ENCODE measurements at places on chromosomes 2 and 18.
A peak's percentile ranks its signal among the peaks of the same experiment; 100 is the strongest.

DNA sequence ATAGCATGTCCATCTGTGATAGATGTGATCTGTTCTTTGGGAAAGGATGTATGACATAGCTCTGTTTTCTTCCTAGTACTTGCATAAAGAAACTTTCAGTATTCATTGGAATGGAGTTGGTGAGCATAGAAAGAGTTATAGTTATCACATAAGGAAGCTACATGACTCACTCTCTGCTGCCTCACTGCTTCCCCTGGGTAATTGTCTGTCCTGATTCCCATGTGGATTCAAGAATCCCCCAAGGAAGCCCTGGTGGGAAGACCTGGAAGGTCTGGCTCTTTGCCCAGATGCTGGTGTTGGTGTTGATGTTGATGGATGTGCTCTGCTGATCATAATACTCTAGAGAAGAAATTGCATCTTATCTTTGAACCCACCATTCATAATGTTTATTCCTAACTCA, 60.6 kb downstream of the PTPN4 start:
- no peak for DNase-seq

- DNase-seq: no peak
Measured at GRCh38 chr2:128986867-128987268, 668.2 kb upstream of the HS6ST1 start.

DNA sequence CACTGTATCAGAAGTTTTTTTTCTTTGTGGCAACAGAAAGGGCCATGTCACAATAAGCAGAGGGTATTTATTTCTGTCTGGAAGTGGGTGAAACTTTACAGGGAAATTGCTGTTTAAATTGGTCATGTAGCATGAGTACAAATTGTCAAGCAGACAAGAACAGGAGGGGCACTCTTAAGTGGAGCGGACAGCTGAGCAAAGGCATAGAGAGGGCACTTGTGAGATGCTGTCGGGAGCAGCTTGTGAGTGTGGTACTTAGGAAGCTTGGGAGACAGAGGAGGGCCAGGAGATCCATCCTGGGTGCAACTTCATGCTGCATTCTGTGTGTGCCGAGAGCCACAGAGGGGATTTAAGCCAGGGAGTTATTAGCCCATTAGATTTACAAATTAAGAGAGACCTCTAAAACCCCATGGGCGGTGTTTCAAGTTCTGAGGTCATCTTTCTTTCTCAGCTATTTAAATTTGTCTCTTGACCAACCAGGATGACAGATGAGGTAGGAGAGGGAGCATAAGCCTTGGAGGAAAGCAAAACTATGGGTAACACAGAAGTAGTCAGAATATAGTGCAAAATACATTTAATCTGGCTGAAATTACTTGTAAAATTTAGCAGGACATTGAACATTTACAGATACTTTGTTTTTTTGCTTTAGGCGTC, 30.4 kb downstream of the INPP4A start:
- no peak for DNase-seq

DNA sequence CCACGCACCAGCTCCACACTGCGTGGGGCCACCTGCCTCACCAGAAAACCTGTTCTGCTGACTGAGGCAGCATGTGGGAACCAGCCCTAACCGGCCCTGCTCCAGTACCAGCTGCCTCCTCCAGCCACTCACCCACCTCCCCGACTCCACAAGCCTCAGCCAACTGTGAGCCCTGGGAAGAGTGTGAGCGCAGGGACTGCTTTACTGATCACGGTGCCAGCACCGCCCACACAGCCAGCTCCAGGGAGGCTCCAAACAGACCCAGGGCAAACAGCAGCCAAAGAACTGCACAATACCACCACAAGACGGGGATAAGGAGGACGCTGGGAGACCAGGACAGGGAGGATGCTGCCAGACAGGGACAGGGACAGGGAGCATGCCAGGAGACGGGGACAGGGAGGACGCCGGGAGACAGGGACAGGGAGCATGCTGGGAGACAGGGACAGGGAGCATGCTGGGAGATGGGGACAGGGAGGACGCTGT, 28.4 kb downstream of the EIPR1 start:
- DNase-seq: no peak

DNA sequence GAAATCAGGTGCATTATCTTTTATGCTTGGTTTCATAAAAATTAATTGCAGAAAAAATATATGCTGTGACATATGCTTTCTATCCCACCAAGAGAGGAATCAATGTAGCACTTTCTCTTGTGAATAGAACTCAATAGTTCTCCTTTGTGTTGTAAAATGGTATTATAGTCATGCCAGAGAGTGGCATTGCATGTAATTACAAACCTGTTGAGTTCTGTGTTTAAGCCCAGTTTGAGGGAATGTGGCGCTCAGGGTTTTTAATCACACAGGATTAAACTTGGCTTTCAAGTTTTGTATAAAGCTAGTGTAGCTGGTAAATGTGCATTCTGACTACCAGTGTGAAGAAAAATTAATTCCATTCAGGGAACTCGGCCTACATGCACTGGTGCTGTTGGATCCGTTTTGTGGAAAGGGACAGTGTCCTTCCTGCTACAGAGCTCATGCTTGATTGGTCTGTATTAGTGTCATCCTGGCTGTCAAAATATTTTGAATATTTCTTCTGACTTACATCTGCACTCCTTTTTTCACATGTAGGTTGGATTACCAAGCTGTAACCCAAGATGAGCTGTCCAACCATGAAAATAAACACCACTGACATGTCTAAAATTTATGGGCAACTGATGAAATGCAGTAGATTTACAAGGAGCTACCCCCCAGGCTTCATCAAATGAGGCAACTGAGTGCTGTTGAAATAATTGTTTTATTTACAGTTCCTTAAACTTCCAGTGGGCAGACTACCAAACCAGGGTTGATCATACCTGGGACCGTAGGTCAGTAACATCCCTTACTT, 80.3 kb downstream of the SLC4A3 start:
- no peak for DNase-seq

- peak; percentile 6 for DNase-seq
Measured at GRCh38 chr2:173854840-173855239, 110.3 kb downstream of the SP3 start.

- no peak for DNase-seq
Measured at GRCh38 chr2:86066007-86066578, 39.6 kb downstream of the POLR1A start.

GRCh38 chr2:42029171-42029570, 18.6 kb upstream of the PKDCC start:
- DNase-seq: no peak

DNA sequence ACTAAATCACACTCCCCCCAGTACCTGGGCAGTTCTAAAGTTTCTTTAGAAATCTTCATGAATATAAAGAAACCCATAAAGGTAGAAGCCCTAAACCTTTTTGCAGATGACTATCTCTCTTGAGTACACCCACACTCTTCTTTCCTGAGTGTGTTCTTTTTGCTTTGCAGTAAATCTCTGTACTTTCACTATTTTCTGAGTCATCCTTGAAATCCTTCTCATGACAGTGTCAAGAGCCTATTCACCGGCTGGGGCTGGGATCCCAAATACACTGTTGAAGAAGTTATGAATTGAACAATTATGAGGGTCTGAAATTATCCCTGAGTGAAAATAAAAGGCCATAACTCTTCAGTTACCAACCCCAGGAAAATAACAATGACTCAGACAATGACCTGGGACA, 133.9 kb upstream of the CCDC195 start:
- DNase-seq: no peak

GRCh38 chr2:102615620-102616436, 3.5 kb upstream of the SLC9A2 start:
- DNase-seq: no peak

DNA sequence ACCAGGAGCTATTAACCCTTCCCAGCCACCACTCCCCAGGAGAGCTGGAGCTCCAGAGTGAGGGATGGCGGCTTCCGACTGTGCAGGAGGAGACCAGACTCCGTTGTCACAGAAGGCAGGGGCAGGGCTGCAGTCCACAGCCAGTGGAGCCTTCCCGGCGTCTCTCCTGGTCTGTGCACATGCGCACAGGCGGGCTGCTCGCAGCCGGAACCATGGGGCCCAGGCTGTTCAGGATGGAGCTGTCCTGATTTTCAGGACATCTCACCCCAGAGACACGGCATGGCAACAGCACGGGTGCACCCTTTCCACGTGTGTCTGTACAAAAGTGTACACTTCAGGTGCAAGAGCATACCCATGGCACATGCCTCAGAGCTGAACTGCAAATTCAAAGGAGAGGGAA, 28.9 kb downstream of the EIPR1 start:
- no peak for DNase-seq

- no peak for DNase-seq
Measured at GRCh38 chr18:42230636-42231035, 275.6 kb downstream of the PIK3C3 start.

DNA sequence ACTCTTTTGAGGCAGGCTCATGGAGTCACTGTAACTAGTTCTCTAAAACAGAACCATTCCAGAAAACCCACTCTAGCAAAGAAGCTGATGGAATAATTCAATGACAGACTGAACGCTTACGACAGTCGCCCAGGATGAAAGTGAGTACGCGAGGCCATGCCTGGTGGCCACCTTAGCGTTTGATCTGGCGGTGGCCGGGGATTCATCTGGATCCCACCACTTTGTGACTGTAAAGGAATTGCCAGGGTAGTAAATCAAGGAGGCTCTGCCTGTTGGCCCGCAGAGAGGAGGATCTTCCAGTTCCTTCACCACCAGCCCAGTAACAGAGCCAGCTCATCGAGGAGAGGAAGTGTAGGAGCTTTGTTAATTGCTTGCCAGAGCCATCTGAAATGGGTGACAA, 34.6 kb downstream of the GREB1 start:
- no peak for DNase-seq

DNA sequence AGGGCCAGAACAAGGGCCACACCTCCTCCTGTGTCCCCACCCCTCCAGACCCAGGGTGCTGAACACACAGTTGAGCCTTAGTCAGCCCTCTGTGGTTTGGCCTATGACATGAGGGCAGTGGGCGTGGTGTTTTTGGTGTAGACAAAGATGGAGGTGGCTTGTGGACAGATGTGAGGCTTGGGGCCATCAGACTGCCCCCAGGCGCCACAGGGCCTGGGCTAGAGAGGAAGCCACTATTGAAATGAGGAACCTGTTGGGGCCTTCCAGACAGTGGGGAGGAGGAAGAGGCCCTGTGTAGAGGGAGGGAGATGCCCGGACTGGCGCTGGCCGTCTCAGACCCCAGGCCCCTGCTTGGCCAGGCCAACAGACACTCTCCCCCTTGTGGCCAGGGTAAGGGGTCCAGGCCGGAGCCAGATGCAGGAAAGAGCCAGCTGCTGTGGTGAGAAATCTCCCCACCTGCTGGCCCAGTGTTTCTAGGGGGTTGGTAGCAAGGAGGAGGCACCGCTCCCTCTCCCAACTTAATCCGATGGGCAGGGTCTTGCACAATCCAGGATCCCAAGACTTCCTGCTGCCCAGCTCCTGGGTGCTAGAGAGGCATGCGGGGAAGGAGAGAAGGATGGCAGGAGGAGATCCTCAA, 53.8 kb downstream of the SMAD7 start:
- DNase-seq: no peak

GRCh38 chr18:79274823-79275222, 120.9 kb upstream of the NFATC1 start:
- DNase-seq: no peak

- no peak for DNase-seq
Measured at GRCh38 chr2:99637159-99637697, 147.4 kb upstream of the REV1 start.

- DNase-seq: no peak
Measured at GRCh38 chr2:30288561-30288960, 57.2 kb downstream of the LBH start.

- DNase-seq: no peak
Measured at GRCh38 chr2:67600222-67600871, 203.2 kb downstream of the ETAA1 start.

DNA sequence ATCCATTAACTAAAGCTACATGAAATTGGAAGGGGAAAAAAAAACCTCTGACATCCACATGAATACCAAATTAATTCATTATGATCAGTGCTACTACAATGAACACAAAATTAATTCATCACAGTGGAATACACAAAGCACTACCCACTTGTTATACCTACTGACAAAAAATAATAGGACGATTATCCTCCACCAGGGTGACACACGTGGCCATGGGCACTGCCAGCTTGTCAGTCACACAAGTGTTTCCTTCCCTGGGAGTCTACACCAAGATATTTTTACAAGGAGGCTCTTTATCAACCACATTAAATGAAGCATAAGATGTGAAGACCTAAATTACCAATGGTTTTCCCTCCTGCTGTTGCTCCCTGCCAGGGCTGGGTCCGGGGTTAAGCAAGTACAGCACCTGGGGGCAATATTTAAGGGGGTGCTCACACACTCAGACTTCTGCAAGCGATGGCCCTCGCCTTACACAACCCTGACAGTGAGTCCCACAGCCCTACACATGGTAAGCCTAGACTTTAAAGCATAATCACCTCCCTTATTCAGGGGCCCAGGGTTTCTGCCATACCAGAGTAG, 90.1 kb downstream of the TCF4 start:
- DNase-seq: no peak

- DNase-seq: no peak
Measured at GRCh38 chr2:41905597-41906337, 142.1 kb upstream of the PKDCC start.

DNA sequence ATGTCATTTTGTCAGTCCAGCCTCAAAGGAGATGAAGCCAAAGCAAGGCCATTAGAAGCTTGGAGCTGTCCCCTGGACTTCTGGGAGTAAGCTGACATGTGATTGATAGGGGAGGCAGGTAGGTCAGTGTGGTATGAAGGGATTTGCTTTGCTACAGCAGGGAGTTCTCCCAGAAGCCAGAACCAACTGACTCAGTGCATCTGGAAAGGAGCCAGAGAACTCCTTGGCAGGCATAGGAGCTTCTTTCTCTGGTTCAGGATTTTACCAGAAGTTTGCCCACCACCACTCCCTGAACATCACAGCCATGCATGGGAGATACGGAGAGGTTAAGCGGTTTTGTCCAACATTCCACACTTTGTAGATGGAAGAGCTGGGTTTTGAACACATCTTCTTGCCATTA, 24.5 kb upstream of the KCNE4 start:
- DNase-seq: no peak

DNA sequence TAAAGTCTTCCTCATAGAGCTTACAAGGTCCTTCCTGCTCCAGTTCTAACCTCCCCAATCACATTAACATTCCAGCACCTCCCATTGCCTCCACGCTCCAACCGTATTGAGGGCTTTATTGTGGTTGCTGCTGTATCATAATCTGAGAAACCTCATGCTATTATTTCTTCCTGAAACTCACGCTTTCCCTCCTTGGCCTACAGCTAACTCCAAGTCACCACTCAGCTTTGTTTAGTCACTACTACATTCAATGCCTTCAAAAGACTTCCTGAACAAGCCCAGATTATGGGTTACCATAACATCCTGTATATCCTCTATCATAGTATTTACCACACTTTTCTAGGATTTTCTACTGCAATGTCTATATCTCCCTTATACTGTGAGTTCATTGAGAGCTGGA, 230.4 kb downstream of the IKZF2 start:
- no peak for DNase-seq

GRCh38 chr2:2187196-2187595, 143.9 kb downstream of the MYT1L start:
- no peak for DNase-seq

All from thoracic aorta (tissue), 2 donors.